AG09319 (cell line): ENCODE measurements at places on chromosomes 13 and 19.

- no peak for DNase-seq
Observed at GRCh38 chr19:35592226-35592625, 6.3 kb downstream of the PMIS2 start.

DNA sequence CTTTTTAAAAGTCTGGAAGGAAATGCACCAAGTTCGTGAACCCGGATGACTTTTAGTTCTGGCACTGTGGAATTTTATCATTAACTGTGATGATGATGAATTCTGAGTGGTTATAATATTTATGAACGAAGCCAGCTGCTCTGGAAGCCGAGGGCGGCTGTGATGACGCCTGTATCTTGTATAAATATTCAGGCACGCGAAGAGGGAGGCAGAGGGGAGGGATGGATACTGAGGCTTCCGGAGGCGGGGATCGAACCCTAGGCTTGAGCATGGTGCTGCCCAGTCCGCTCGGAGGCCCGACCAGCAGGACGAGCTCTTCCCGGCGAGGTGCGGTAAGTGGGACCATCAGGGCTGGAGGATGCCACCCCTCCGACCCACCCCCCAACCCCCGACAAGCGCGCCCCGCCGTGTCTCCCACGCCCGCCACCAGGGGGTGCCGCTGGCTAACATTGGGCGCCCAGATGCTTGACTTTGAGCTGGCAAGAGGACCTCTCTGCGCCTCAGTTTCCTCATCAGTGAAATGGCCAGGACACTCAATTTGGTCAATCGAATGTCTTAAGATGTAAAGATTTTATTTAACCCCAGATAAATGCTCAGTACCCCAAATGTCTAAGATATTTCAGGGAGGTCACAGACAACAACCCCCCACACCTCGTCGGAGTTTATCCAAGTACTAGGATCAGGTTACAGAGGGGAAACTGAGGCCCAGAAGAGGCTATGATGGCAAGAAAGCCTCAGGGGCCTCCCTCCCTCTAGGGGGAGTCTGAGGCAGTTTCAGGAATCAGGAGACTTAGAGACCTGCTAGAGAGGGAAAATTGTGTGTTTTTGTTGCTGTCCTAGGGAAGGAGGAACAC is 4.5 kb upstream of the RAB3A start:
- DNase-seq = peak; percentile 61

- DNase-seq = no peak
Observed at GRCh38 chr19:14835011-14835410, at the start of the genes OR7A5 and OR7C1. TSS of gene OR7A5 (minus strand) at chr19:14835185. CDS start at chr19:14828241, 6,944 bp downstream. TSS of gene OR7C1 (minus strand) at chr19:14835185. CDS start at chr19:14800136, 35,049 bp downstream.

DNA sequence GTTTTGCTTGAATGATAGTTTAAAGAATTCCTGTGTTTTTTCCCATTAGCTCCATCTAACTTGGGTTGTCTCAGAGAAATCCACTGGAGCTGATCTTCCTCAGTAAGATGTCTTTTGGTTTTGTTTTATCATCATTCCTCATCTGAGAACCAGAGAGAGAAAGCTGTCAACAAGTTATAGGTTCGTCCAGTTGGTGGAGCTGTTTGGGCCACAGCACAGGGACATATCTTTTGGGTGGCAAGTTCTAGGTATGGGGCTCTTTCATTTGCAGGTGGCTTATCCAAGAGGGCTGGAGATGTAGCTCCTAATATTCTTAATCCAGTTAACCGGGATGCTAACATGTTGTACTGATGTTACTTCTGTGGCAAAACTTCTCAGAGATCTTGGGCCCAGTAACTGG is 174.2 kb downstream of the KCNRG start:
- no peak for DNase-seq

DNA sequence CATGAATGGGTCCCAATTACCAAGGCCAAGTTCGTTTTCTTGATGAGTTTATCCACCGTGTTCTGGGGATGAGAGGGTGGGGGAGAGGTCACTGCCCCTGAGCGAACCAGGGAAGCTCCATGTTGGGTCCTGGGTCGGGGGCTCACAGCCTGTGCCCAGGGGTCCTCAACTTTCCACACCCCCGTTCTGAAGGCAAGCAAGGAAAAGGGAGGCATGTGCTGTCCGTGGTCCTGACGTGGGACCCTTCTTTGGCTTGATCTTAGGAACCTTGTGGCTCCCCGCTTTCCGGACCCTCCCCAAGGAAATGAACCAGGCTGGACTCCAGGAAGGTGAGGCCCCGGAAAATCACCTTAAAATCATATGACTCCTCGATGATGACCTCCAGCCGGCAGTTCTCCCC is 18.2 kb upstream of the MEIS3 start:
- DNase-seq = no peak

DNA sequence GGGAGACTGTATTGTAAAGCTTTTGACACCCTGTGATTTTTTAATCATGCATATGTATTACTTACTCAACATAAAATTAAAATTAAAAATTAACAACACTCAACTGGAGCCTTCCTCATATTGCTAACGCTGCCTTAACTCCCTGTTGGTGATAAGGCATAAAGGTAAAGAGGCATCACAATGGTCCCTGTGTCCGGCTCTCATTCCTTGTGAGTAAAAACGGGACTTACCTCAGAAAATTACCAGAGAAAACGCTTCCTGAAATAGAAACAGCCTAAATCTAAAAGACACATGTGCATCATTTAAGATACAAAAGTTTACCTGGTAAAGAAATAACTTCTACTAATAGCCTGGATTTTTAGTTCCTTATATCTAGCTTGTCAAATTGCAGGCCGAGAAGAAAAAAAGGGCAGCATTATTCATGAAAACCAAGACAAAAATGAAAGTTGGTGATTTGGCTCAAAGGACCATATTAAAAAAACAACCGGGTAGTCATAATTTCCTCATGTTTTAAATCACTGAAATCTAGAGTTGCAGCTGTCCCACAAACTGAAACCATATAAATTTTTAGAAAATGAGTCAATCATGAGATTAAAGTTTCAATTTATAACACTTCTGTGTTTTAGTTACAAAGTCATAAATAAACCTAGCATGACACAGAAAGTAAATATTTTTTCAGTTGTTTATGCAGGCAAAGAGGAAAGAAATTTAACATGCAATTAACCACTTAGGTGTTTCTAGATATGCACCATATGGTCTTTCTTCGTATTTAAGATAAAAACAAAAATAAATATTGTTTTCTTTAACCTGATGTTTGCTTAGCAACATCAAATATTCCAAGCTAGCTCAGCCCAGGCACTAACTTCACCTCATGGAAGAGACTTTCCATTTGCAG is 94.7 kb downstream of the MIPEP start:
- DNase-seq = peak; percentile 52

DNA sequence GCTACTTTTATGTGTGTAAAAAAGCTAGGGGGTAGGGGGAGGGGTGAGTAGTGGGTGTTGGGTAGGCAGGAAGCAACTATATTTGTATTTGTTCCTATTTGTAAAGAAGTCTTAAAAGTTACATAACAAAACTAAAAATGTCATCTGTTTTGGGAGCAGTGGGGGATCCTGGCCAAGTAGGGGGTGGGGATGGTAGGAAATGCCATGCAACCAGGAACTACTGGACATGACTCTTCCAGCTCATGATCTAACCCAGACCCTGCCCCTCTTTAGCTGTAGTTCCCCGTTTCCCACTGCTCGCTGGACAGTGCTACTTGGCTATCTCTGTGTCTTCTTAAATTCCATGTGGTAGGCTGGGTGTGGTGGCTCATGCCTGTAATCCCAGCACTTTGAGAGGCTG is 3.2 kb downstream of the GTF3A start:
- no peak for DNase-seq

DNA sequence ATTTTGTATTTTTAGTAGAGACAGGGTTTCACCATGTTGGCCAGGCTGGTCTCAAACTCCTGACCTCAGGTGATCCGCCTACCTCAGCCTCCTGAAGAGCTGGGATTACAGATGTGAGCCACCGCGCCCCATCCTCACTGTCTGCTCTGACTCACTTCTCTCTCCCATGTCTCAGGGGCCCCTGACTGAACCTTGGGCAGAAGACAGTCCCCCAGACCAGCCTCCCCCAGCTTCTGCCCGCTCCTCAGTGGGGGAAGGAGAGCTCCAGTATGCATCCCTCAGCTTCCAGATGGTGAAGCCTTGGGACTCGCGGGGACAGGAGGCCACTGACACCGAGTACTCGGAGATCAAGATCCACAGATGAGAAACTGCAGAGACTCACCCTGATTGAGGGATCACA is 5.0 kb downstream of the SIGLEC9 start:
- DNase-seq = no peak

DNA sequence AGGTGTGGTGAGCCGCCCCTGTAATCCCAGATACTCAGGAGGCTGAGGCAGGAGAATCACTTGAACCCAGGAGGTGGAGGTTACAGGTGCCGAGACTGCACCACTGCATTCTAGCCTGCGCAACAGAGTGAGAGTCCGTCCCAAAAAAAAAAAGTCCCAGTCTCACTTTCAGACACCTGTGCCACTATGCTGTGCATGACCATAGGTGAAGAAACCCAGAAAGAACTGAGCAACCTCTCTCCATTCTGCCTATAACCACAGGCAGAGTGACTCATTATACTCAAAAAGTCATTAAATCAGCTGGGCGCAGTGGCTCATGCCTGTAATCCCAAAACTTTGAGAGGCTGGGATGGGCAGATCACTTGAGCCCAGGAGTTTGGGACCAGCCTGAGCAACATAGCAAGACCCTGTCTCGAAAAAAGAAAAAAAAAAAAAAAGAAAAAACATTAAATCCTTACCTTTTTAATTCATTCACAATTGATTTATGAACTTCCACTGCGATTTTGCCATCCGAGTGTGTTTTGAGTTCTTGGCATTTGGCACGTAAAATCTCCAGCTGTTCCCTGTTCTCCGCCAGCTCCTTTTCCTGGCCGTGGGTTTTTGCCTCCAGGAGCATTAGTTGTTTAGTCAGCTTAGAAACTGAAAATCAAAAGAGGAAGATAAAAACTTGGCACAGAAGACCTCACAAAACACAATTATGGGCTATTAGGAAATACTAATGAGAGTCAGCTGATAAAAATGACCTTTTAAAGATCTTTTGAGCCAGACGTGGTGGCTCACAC is 45.5 kb upstream of the SLC7A9 start:
- DNase-seq = no peak

GRCh38 chr13:47474839-47475238 is 526.2 kb downstream of the SUCLA2 start:
- DNase-seq = no peak

DNA sequence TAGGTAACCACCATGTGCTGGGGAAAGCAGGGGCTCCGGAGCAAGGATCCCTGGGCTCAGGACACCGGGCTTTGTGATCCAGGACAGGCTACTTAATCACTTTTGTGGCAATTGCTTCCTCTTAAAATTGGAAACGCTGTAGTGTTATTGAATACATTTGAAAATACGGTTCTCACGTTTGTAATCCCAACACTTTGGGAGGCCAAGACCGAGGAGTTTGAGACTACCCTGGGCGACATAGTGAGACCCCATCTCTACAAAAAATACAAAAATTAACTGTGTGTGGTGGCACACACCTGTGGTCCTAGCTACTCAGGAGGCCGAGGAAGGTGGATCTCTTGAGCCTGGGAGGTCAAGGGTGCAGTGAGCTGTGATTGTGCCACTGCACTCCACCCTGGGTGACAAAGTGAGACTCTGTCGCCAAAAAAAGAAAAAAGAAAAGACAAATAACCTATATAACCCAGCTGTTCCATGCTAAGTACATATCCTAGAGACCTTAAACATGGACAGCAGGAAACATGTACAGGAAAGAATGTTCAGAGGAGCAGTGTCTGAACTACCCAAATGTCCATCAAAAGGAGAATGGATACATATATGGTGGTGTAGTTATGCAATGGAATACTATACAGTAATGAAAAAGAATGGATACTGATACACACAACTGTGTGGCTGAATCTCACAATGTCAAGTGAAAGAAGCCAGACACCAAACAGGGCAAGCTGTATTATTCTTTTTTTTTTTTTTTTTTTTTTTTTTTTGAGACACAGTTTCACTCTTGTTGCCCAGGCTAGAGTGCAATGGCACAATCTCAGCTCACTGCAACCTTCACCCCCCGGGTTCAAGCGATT is 622 bp upstream of the PRODH2 start:
- no peak for DNase-seq

DNA sequence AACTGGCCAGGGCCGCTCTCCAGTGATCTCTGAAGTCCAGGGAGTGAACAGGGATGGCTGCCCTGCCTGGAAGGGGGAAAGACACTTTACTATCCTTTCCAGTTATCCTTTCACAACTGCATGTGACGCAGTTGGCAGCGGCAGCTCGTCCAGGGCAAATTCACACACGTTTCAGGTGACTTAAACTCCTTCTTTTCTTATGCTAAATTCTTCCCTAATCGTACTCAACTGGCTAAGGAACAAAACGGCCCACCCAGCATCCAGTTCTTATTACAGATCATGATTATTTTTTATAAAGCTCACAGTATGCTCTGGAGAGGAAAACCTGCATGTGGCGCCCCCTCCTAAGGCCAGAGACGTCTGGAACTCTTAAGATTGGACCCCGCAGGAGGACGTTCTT is 767.1 kb downstream of the UQCRFS1 start:
- no peak for DNase-seq

DNA sequence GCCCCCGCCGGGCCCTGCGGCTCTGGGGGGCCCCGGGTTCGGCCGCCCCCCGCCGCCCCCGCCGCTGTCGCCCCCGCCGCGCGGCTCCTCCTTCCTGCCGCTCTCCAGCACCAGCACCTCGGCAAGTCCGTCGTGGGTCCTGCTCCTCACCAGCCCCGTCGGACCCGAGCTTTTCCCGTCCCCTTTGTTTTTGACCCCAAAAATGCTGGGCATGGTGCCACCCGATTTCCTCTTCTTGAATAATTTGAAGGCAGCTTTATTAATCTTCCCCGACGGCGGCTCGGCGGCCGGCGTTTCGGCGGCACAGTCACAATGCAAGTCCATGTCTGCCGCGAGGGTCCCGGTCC is 945 bp downstream of the AMER2 start:
- DNase-seq = no peak

DNA sequence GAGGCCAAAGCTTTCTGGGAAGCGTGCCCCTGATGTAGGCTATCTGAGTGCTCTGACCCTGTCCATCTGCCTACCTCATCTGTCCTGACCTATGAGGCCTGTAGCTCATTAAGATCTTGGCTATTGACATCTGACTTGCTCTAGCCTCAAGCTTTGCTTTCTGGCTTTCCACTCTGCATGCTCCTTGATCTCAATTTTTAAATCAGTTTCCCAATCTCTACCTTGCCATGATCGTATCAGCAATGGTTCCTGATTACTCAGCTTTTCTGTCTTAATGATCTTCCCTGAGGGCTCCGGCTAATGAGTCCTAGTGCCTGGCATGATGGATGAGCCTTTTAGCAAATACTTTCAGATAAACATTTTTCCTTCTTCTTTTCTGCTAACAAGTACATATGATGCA is 262.0 kb downstream of the NDFIP2 start:
- no peak for DNase-seq

GRCh38 chr19:55468054-55468393 is 3.5 kb upstream of the C19orf85 start:
- DNase-seq = no peak

GRCh38 chr19:32674153-32674930 is 638 bp downstream of the ANKRD27 start:
- no peak for DNase-seq

DNA sequence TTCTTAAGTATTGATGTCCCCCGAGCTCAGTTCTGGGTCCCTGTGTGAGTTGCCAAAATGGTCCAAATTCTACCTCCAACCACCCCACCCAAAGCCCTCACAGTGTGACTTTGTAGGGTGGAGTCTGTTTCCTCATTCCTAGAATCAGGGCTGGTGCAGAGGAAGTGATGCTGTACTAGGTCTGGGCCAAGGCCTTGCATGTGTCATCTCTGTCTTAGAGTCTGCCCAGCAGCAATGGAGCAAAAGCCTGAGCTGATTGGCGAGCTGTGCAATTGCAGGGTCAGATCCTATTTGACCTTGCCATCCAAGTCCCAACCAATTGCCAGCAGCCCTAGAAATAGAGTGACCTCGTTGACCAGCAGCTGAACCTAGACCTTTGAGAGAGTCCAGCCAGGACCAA is 97.0 kb upstream of the ANKRD10 start:
- no peak for DNase-seq

- DNase-seq = no peak
Observed at GRCh38 chr19:43749152-43749551, 5.6 kb downstream of the SMG9 start.
